T-helper 2 cell treated with Interferon-gamma antibody and Interleukin-4, amounts not matched to agents 5 μg/mL and 100 μg/mL, for 36 hours (primary cell): ENCODE measurements at places on chromosomes 12 and 14.

- no peaks in the 10 kb centered on the region for H3K36me3 ChIP-seq
- DNase-seq, result no peak
- no peak overlapping the region for H3K27ac ChIP-seq
- H3K4me3 ChIP-seq, result no peak overlapping the region
- no peaks in the 10 kb centered on the region for H3K27me3 ChIP-seq
Observed at GRCh38 chr14:56147986-56148901, 30.0 kb downstream of the PELI2 start.

DNA sequence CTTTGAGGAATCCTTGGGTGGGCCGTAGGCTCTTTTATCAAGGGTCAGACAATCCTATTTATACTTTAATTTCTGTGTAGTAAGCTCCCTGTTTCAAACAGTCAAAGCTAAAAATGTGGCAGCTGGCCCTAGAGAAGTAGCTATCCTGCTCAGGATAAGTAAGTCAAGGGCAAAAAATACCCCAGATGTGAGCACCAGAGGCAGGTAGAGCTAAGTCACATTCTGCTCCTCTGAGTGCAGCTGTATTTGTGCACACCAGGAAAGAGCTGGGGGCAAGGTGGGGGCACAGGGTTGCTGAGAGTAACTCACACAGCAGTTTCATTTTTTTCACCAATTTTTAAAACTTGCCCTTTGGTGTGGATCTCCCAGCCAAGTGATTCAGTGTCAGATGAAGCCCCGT lies 5.3 kb downstream of the ETV6 start:
- H3K27me3 ChIP-seq, result no peaks in the 10 kb centered on the region
- DNase-seq, result no peak
- peaks cover 47% of the 10 kb centered on the region for H3K4me1 ChIP-seq

- H3K27me3 ChIP-seq, result no peaks in the 10 kb centered on the region
- H3K27ac ChIP-seq, result no peak overlapping the region
- no peak for DNase-seq
- no peaks in the 10 kb centered on the region for H3K4me1 ChIP-seq
- no peaks in the 10 kb centered on the region for H3K36me3 ChIP-seq
Observed at GRCh38 chr14:58801086-58801485, 163.3 kb downstream of the DACT1 start.

DNA sequence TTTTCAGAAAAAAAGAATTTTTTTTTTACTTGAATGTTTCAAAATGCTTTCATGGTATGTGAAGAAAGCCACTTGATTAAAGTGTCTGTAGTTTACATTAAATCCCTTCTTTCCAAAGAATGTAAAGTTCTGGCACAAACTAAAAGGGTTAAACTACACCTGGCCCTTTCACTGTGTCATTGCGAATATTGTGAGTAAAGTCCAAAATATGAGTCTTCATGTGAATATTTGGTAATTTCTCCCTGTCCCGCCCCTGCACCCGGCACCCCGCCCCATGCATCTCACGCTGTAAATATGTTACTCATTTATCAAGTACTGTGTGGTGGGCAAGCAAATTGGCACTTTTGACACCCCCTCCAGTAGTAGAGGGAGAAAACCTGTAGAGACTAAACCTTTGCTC lies 274.7 kb downstream of the TTC6 start:
- peaks cover 3% of the 10 kb centered on the region for H3K27me3 ChIP-seq
- no peak overlapping the region for H3K27ac ChIP-seq
- H3K4me3 ChIP-seq, result no peak overlapping the region
- peaks cover 7% of the 10 kb centered on the region for H3K4me1 ChIP-seq
- DNase-seq, result no peak

DNA sequence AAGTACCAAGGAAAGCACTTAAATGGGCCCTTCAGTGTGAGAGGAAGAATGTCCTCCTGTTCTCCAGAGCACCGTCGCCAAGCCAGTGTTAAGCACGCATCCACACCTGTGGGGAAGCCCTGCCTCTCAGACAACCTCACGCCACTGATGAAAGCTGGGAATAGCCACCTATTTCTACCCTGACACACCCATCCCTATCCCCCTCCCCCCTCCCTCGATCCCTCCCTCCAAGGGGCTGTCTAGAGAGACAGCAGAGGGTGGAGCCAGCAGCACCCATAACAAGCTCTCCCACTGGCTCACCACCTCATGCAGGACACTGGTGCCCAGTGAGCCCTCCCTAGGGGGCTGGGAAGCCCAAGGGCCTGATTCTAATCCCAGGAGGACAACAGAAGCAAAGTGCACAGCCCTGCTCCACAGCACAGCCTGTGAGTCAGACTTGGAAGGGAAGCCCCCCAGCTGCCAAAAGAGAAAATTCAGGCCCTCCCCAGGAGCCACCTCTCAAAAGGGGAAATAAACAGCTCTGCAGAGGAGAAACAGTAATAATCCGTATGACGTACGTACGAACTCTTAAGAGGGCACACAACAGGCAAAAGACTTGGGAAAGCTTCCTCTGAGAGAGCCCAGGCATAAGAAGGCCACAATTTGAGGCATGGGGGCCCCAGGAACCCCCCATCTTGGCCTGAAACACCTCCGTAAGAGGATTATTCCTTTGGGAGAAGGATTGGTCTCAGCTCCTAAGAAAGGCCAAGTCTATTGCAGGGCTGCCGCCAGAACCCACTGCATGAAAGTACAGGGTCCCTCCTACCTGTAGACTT lies 7.8 kb downstream of the PITPNM2 start:
- H3K4me3 ChIP-seq, result no peak overlapping the region
- no peak overlapping the region for H3K27ac ChIP-seq
- peaks cover 4% of the 10 kb centered on the region for H3K27me3 ChIP-seq
- H3K36me3 ChIP-seq, result no peaks in the 10 kb centered on the region

DNA sequence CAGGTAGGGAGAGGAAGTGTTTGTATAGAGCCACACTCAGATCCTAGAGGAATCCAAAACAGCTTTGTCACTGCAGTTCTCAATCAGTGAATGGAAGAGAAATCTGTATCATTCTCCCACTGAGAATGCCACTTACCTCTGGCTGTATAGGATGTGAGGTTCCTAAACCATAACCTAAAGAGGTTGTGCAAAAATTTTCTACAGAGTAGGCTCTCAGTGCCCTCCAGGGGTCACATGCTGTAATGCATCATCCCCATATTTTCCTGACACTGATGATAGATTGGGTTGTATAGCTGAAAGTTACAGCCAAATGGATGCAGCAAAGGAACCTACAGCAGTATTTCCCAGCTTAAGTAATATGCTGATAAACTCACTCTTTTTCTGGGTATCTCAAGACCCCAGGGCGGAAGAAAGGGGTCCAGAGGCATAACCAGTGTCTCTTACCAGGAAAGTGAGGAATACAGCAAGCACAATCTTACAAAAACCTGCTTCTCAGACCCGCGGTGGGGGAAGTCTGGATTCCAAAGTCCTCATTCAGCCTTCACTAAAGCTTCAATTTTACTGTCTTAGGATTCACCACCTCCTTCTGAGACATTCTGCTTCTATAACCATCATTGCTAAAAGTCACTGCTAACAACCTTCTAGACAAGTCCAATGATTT lies 3.8 kb downstream of the BCDIN3D start:
- peaks cover 12% of the 10 kb centered on the region for H3K36me3 ChIP-seq
- H3K27me3 ChIP-seq, result no peaks in the 10 kb centered on the region
- H3K27ac ChIP-seq, result no peak overlapping the region
- DNase-seq, result no peak
- no peak overlapping the region for H3K4me3 ChIP-seq

DNA sequence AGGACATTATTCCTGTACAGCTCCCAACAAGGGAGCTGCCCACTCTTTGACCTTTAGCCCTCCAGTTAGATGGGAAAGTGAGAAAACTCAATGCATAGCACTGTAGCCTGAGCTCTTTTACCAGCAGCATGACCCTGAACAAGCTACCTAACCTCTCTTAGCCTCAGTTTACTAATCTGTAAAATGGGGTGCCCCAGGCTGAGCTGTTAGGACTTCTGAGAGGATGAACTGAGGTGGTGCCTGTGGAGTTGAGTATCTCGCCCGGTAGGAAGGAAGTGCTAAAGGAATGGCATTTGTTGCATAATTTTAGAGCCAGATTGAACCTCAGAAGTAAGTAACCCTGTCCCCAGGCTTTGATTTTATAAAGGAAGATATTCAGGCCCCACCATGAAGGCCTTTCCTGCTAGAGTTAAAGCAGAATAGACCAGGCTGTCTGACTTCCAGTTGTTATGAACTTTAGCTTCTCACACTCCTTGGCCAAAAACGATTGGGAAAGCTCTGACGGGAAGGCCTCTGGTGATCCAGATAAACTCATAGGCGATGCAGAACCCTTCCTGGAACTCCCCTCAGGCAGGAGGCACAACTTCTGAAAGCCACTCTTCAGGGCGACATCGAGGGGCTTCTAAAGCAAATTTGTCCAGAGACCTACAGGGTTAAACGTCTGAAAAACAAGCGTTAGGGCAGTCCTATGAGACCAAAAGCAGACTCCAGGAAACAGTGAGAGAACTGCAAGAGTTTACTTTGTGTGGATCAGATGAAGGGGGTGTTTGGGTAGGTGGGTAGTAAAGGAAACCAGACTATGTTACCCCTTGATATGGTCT lies 2.5 kb upstream of the SERPINA10 start:
- no peaks in the 10 kb centered on the region for H3K27me3 ChIP-seq
- no peak overlapping the region for H3K4me3 ChIP-seq
- H3K4me1 ChIP-seq, result no peaks in the 10 kb centered on the region
- no peaks in the 10 kb centered on the region for H3K36me3 ChIP-seq
- DNase-seq, result no peak
